ENCODE measurements at places on chromosomes 2 and 18.

DNA sequence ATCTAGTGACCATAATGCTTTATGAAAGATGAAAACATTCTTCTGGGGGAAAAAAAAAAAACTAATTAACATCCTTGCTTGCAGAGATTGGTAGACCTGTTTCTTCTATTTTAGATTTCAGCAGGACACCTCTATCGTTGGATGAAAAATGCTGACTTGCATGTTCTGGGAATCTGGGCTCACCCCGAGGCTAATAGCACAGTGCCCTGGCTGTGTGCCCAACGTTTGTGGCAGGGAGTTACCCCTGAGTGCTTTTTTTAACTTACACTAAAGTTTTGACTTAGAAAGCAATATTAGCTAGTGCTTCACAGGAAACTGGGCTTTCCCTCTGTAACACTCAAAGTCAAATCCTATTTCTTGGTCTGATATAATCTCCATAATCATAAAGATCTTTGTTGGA, 233.2 kb downstream of the SLC8A1 start:
- no peak for DNase-seq

DNA sequence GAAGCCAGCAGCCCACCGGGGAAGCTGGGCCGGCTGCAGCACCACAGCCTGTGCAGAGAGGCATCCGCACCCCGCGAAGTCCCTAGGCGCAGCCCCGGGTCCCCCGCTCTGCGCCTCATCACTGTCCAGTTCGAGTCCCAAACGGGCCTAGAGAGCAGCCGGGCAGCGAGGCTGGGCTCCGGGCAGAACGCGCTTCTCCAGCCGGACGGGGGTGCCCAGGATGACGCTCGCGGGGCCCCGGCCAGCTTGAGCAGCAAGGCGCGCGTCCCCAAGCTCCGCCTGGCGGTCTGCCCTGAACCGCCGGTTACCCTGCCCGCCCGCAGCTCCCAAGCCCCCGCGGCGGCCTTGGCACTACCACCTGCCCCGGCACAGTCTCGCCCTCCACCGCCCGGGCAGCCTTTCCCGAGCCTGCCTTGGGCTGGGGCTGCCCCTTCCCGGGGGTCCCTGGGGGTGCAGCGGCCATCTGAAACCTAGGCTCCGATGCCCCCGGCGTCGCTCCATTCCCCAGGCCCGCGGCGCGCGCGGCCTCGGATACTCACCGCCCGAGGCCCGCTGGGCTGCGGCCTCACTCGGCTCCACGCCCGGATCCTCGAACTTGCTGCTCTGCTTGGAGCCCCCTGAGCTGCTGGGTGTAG, 591 bp downstream of the SLC16A14 start:
- DNase-seq: peak; percentile 10

DNA sequence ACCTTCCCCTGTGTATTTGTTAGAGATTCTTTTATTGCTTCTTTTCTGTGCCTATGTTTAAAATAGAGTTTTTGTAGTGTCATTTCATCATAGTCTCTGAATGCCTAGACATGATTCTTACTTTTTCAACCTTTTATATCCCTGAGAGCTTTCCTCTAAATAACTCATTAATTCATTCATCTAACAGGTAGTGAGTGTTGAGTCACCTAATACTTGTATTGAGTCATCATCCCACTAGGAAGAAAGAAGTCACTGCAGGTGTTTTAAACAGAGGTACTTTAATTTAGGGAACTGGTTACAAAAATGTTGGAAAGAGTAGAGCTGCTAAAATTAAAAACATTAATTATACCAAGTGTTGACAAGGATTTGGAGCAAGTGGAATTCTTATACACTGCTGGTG, 18.5 kb upstream of the NMS start:
- DNase-seq: no peak

DNA sequence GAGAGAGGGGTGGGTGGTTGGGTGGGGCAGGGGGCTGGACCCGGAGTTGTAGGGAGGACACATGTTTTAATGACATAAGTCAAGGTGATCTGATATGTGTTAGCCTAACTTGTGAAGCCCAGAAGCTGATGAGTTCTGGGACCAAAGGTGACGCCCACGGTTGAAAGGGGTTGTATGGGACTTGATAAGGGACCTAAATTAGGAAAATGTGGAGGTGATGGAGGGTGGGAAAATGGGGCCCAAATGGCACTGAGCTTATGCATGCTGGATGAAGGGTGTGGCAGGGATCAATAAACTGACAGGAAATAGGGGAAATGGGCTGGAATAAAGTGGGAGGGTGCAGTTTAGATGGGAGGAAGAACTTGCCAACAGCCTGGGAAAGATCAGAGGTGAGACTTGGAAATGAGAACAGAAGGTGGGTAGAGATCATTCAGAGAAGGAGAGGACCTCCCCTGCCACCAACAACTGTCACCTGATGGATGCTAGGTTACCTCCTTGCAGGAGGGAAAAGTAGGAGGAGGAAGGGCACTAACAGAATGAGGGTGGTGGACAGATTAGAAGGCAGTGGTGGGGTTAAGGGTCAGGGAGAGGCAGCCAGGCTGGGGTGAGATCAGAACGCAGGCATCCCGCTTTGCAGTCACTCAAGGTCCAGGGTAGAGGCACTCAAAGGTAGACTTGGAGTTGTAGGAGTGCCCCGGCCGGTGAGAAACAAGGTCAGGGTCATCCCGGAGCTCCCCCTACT, 15.3 kb downstream of the WNT10A start:
- DNase-seq: no peak

DNA sequence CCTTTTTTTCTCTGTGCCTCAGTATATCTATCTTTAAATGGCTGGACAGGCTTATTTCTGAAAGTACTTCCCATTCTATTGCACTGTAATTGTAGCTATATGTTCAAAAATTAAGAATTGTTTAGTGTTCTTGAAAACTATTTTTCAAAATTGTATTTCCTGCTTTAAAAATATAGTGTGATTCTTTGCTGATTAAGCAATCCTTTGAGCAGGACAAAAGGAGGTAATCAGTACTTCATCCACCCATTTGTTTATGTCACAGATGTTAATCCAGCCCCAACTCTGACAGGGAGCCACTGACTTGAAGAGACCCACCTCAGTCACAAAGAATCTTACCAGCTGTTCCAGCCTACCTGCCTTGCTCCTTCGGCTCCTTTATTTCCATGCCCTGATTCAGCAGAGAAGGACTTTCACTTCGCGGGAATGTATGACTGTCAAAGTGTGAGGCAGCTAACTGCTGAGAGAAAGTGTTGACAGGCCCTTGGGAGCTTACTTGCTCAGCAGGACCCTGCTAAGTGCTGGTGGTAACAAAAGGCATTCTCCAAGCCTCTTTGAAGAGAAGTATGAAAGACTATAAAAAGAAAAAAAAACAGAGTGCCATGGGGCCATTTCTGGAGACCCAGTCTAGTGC, 393.3 kb upstream of the CYRIA start:
- no peak for DNase-seq

DNA sequence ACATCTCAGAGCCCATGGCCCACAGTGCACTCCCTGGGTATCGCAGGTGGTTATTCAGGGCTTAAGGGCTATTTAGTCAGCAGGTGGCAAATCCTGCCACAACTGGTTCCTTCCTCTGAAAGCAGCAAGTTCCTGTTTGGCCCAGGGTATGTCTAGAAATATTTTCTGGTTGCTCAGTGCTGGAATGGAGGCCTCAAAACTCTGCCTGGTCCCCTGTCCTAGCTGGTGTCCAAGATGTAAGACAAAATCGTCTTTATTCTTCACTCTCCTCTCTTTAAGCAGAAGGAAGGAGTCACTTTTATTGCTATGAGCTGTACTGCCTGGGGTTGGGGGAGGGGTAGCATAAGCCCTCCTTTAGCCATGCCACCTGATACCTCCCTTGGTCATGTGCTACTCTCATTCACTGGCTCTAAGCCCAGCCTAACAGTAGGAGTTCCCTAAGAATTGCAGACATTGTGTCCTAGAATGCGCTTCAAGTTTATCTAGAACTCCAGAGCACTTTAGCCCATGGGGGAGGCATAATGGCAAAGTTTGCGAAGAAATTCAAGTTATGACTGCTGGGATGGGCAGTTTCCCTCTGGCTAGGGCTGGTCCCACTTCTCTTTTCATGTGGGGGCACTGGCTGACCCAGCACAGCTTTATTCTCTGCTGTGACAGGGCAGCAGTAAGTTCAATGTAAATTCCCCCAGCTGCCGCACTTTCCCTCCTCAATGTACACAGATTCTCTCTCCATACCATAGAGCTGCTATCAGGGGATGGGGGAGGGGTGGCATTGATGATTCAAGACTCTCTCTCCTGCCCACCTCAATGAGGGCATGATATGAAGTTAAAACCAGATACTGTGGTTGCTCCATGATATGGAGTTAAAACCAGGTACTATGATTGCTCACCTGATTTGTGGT, 27.1 kb upstream of the CWC22 start:
- DNase-seq: no peak

- no peak for DNase-seq
These were observed 52.2 kb upstream of the TSPYL6 start for GRCh38 chr2:54308186-54308585.

DNA sequence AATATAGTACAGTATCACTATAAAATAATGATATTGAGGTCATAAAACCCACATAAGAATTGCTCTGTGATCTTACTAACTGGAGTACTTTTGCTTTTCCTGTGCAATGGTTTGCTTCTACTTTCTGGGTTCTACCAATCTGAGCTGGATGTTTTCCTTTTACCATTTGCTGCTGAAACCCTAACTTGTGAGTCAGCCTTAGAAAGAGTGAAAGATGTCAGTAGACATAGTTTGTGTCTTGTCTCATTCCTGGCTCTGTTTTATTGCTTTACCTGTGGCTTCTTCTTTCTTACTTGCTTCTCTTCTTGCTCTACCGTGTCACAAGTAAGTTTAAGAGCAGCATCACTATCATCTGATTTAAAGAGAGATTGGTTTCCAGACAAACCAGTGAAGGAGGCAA, 61.0 kb downstream of the MBD2 start:
- DNase-seq: no peak

DNA sequence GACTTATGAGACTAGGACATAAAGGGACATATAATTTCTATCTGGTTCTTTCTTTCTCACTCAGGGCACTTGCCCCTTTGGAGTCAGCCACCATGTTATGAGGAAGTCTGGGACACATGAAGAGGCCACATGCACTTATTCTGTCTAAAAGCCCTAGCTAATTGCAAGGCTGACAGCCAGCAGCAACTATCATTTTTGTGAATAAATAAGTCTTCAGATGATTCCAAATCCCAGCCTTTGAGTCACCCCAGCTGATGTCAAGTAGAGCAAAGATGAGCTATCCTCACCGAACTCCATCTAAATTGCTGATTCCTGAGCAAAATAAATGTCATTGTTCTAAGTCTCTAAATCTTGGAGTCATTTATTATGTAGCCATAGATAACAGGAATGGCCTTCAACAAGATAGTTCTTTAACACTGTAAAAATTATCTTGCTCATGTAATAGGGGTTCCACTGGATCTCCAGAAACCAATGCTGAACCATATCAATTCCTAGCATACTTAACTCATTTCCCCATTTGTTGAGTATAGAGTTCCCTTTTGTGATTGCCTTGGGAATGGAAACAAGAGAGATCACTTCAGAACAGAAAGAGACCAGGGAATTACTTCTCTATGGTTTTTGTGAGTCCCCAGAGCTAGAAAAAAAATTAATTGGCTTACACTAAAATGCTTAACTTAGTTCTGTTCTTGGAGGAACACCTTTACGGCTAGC, 50.6 kb upstream of the FN1 start:
- no peak for DNase-seq

DNA sequence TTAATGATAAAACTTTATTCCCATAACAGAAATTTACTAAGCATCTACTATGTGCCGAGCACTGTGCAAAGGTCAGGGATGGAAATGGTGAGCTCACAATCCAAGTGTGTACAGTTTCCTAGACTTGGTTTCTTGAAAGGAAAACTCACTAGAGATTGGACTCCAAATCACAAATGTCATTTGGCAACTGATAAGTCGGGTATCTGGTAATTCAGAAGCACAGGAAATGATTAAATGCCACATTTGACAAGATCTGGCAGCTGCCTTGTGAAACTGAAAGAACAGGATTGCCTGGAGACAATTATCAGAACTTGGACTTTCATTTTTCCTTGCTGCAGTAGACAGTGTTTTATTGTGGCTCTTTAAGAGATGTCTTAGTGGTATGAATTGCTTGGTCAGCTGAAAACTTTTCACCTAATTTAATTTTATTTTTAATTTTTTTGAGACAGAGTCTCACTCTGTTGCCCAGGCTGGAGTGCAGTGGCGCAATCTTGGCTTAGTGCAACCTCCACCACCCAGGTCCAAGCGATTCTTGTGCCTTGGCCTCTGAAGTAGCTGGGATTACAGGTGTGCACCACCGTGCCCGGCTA, 19.2 kb downstream of the ITGA6 start:
- no peak for DNase-seq

DNA sequence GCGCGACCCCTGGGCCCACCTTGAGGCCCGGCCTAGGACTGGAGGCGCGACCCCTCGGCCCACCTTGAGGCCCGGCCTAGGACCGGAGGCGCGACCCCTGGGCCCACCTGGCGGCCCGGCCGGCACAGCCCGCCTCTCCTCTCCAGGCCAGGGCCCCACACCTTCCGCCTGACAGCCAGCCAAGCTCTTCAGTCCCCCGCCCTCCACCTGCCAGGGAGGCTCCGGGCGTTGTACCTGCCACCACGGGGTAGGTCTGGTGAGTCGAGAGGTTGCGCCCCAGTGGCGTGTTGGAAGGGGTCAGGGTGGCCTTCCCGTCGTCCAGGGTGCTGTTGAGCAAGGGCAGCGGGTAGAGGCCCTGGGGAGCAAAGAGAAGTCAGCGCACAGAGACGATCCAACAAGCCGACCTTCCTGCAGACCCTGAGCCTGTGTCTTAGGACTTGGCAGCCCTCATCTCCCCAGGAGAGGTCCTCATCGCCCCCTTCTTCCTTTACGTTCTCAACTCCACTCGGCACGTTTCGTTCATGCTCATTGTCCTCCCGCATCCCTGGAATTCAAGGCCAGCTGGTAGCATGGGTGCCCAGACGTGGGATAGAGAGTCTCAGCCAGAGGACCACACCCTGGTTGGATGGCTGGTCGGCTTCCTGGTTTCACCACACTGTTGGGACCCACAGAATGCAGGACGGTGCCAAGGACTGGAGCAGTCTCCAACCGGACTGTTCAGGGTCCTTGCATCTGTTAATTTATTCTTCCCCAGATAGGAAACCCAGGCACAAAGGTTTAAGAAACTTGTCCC, 42.2 kb downstream of the PAX8 start:
- DNase-seq: no peak

DNA sequence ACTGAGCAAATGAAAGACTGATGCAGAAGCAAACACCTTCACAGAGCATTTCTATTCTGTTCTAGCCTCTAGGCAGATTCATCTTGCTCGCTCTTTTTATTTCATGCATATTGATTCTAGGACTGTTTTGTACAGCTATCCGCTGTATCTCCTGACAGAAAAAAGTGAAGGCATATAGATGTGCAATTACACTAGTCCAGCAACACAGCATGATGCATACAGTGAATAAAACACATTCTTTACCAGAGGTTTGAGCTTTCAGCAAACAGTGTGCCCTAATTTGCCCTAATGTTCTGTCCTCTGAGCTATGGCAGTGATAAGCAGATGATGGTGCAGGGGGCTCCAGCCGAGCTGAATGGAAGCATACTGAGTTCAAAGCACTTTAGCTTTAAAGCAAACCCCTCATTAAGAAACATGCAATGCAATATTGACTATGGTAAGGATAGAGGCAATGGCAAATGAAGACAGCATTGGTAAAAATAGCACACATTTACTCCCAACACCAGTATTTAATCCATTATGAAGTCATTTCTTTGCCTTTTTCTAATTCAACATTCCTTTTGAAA, 141.2 kb upstream of the RGPD4 start:
- DNase-seq: no peak
